ENCODE measurements at places on chromosomes 13 and 19.
A peak's percentile ranks its signal among the peaks of the same experiment; 100 is the strongest.

GRCh38 chr19:57818378-57818777 lies 3.7 kb upstream of the ZNF552 start:
- no peak for DNase-seq

DNA sequence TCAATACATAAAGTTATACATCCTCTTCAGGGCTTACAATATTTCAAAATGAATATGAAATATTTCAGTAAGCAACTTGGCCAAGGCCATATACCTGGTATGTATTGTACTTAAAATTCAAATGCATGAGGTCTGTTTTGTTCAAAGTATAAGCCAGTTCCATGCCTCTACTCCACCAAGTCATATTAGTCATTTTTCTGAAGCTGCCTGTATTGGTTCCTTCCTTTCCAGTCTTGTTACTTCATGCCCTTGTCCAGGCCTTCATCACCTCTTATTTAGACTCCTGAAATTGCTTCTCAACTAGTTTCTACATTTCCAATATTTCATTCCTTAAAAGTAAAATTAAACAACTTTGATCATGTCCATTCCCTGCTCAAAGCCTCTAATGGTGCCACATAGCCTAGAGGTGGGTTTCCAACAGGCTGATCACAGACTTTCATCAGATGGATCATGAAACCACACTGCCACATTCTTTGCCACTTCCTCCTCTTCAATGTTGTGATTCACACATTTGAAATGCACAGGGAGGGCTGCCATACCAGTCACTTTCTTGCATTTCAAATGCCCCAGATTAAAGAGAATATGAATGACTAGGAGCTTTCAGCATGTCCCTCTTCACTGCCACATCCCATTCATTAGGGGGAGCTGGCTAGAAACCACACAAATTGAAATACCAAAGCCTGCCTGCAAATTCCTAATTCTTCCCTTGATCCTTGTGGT lies 424.1 kb upstream of the DACH1 start:
- DNase-seq, result peak; percentile 34

DNA sequence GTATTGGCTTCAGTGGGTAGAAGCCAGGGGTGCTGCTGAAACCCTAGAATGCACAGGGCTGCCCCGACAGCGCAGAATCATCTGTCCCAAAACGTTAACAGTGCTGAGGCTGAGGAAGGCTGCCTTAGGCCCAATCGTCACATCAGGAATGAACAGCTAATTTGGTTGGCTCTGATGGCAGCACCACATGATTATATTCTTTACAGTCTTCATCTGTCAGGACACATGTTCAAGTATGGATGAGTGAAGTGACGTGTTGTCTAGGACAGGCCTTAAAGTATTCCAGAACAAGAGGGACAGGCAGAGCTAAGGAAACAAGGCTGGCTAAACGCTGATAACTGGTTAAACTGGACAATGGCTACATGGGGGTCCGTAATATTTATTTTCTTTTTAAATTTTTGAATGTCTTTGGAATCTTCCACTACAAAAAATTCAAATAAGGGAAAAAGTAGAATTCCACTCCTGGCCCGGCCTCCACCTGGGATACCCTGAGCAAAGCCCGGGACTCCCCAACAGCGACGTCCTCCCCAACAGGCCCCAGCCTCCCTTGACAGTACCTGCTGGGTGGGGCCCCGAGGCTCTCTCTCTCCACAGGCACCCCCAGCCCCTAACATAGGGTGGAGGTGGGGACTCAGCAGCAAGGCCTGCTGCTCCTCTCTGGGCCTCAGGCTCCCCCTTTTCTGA lies 14.8 kb upstream of the CCNP start:
- no peak for DNase-seq

DNA sequence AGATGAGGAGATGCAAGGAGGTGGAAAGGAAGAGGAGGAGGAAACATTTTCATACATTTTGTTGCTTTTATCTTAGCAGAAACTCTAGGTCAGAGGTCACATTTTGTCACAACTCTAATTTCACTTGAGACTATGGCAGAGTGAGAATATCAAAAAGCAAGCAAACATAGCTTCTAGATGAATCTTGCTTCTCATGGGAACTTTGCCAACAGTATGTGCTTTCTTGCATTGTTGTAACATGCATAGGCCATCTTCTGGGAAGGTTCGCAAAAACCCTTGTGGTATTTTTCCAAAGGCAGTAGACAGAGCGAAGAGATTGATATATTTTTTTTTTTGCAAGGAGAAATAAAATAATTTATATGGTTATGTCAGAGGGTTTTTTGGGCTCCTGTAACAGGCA lies 291.3 kb downstream of the MTUS2 start:
- DNase-seq, result no peak

- DNase-seq, result no peak
These were observed 296.8 kb upstream of the SGCG start for GRCh38 chr13:22883956-22884355.

DNA sequence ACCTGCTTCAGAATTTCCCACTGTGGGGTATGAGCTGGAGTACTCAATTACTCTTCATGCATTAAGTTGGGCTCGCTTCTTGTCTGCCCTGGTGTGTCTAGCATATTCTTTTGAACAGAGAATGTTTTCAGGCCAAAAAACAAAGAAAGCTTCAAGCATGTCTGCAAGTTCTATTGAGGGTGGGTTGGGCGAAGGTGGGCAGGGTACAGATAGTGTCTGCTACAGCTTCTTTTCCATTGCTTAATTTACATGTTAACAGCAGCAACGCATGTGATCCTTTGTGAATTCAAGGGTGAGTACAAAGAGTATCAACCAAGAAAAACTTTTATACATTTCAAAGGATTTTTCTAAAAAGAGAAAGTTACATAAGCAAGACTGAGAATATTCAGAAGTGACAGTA lies 406.5 kb downstream of the IRS2 start:
- no peak for DNase-seq

DNA sequence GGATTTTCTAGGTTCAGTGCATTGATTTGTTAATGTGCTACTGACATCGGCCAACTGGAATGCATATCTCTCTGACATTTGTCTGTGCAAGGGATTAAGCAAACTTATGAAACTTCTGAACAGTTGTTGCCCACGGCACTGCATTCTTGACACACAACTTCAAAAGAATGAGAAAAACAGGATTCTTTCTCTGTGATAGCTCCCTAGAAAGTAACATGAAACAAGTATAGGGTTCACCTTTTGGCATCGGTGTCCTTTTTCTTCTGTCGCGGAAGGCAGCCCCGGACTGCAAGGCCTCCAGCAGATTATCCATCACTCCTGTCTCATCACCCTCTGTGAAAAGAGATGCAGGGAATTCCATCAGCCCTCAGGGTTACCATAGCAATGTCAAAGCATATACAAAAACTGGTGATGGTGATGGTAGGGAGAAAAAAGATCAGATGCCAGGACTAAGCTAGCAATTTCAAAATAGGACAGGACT lies 389.2 kb downstream of the DIAPH3 start:
- DNase-seq, result peak; percentile 55

- DNase-seq, result no peak
These were observed 10.8 kb downstream of the LATS2 start for GRCh38 chr13:21050288-21051197.

- DNase-seq, result no peak
These were observed 371.7 kb downstream of the RBM26 start for GRCh38 chr13:79034341-79034740.

- no peak for DNase-seq
These were observed 98.0 kb downstream of the SPRY2 start for GRCh38 chr13:80242728-80243427.

DNA sequence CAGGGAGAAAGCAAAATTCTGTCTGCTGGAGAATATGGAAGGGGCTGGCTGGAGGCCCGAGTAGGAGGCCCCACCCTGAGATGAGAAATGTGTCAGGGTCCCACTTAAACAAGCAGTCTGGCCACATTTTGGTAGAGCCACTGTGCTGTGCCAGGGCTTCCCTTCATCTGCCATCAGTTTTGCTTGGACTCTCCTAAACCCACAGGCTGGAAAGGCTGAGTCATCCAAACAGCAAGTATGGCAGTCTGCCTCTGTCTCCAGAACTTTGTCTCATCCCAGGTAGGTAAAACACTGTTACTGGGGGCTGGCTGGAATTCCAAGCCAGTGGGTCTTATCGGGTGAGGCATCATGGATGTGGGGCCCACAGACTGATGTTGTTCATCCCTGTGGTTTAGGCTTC lies 1390.6 kb downstream of the UQCRFS1 start:
- DNase-seq, result no peak

DNA sequence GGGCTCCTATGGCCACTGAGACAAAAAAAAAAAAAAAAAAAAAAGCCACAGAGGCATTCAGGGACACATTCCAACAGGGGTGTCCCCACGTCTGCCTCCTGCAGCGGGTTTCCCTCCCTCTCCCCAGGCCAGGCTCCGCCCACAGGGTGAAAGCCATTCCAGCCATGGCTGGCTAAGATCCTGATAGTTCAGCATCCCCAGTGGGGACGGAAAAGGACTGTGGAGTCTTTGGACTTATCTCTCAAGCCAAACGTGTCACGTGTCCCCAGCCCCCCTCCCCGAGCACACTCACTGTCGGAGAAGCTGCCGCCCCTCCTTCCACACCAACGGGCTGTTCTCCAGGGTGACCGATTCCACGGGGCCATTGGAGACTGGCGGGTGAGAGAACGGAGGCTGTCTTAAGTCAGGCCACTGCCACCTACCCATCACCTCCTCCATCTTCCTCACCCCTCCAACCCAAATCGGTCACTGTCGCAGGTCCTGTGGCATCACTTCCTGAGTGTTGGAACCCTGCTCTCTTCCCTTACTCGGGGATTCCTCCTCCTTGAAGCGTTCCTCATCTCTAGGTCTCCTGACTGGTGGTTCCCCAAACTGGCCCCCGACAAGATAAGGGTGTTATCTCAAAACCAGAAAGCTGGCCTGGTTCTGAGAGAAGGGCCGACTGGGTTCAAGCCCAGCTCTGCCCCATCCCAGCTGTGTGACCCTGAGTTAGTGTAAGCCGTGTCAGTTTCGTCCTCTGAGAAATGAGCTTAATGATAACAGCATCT lies 9.1 kb upstream of the FKRP start:
- DNase-seq, result no peak

- no peak for DNase-seq
These were observed 1379.0 kb upstream of the MIR17HG start for GRCh38 chr13:89968470-89968869.

DNA sequence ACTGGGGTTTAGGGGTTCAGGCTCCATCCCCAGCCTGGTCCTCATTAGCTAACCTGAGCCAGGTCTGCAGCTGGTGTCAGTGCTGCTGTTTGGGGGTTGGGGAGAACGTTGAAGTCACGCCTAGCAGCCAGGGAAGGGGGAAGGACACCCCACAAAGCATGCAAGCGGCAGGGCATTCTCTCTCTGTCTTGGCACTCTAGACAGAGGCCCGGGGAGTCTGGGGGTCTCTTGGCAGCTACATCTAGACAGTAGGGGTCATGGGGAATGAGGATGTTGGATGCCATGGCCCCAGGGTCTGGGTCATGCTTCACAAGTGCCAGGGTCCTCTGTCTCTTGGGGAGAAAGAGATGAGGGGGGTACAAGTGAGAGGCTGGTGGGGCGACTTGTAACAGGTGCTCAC lies 2.6 kb downstream of the ERICH4 start:
- DNase-seq, result no peak

GRCh38 chr13:95535243-95535642 lies 17.3 kb upstream of the CLDN10 start:
- peak; percentile 9 for DNase-seq

GRCh38 chr19:5707576-5708575 lies 12.1 kb downstream of the LONP1 start:
- no peak for DNase-seq

- no peak for DNase-seq
These were observed 26.5 kb upstream of the FOXO1 start for GRCh38 chr13:40692946-40693345.

DNA sequence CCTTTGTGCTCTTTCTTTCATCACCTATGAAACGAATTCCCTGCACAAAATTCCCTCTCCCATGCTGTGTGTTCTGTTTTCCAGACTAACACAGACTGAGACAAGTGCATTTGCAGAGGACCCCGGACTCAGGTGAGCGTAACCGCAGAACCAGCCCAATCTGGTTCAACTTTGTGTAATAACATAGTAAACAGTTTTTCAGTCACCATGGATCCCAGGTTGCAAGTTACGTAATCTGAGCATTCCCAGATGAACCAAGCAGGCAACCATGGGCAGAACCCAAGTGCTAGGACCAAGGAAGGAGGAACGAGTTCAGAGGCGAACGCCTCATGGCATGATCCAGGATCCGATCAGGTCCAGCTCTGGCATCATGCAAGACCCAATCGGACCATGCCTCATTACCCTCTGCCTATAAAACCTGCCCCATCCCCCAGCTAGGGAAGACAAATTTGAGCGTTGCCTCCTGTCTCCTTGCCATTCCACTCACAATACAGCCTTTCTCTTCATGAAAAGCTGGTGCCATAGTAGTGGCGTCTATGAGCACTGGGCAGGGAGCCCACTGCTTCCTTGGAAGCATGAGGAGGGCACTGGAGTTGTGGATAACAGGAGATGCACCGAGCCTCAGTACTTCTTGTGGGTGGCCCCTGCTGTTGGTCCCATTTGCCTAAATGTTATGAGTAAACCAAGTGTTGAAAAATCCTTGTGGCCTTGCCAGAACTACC lies 107.6 kb downstream of the ABCC4 start:
- no peak for DNase-seq

DNA sequence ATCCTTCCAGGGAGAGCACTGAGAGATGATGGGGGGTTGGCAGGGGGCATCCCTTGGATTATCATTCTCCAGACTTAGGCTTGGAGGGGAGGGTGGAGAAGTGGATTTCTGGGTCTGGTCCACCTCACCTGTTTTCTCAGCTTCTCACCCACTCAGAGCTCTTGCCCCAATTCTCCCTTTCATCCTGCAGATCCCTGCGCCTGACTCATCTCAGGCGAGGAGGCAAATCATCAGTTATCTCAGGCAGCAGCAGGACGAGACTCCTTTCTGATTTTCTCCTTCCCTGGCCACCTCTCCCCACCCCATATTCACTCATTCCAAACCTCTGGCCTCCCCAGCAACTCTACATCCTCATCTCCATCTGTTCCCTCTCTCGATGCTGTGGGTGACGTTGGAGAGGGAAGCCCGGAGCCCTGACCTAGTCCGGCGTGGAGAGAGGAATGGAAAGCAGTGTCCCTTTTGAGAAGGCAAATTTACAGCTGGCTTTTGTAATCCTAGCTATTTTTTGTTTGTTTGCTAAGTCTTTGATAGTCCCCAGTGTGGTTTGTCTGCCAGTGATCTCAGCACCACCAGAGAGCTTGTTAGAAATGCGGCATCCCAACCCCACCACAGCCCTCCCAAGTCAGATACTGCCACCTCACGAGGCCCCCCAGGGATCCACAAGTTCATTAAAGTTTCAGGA lies 24.0 kb upstream of the TPT1 start:
- DNase-seq, result no peak

Data from GM04504 (cell line).